Hippocampal formation (tissue), 2 donors: ENCODE measurements at places on chromosomes 4 and X.

- no peak for DNase-seq
These were observed 60.1 kb downstream of the NDST4 start for GRCh38 chr4:115053313-115053712.

GRCh38 chrX:53317365-53318069 is 36.1 kb upstream of the IQSEC2 start:
- no peak for DNase-seq

GRCh38 chr4:168739886-168740285 is 243.0 kb downstream of the PALLD start:
- DNase-seq = no peak

- no peak for DNase-seq
These were observed 70.2 kb downstream of the SUPT20HL2 start for GRCh38 chrX:24243692-24244091.

GRCh38 chr4:75584067-75584466 is 28.2 kb downstream of the ODAPH start:
- no peak for DNase-seq
